ENCODE measurements at places on chromosomes 1 and 21. TPM values are rescaled to one million over a fixed set of nuclear protein-coding genes. Genes with fewer than 3 reads are reported as not detected.

The PHTF1 gene
- 27.1 TPM for total RNA-seq

The LHX4 gene
- total RNA-seq = not detected

The LHX8 gene
- total RNA-seq = not detected

The CFAP45 gene
- total RNA-seq = not detected

The GNAT2 gene
- 0.89 TPM for total RNA-seq

The TESK2 gene
- 0.53 TPM for total RNA-seq

The SLC9A1 gene
- 11.5 TPM for total RNA-seq

The CD1E gene
- total RNA-seq = not detected

The SLC1A7 gene
- total RNA-seq = not detected

The FNDC5 gene
- total RNA-seq = 0.58 TPM

The LCK gene
- not detected for total RNA-seq

The SLC5A9 gene
- total RNA-seq = not detected

The SERPINC1 gene
- total RNA-seq = not detected

The TTC22 gene
- total RNA-seq = not detected

The BTBD8 gene
- total RNA-seq = 2.6 TPM

The CLK2 gene
- 24.1 TPM for total RNA-seq

The CR1 gene
- not detected for total RNA-seq

The TOE1 gene
- total RNA-seq = 7.6 TPM

The SNAP47 gene
- total RNA-seq = 45.9 TPM

The CFAP107 gene
- not detected for total RNA-seq

The SPRR2D gene
- not detected for total RNA-seq

The ITGB2 gene
- not detected for total RNA-seq

The TMEM269 gene
- total RNA-seq = under 0.01 TPM

The INKA2 gene
- 0.58 TPM for total RNA-seq

The FLG2 gene
- total RNA-seq = not detected
